Stimulated activated CD4-positive, alpha-beta T cell treated with anti-CD3 and anti-CD28 coated beads, Interleukin-15, amount 100 ng/mL, for 1 hour (primary cell): ENCODE measurements at places on chromosomes 16 and 17.

GRCh38 chr16:86044241-86044671, 145.3 kb downstream of the IRF8 start:
- DNase-seq = no peak

GRCh38 chr17:4658478-4659305, 17.2 kb upstream of the ALOX15 start:
- no peak for DNase-seq

GRCh38 chr16:80620736-80621605, 80.2 kb downstream of the DYNLRB2 start:
- no peak for DNase-seq

- DNase-seq = no peak
Measured at GRCh38 chr17:17345294-17345597, 42.1 kb downstream of the NT5M start.

- no peak for DNase-seq
Measured at GRCh38 chr16:77599793-77600415, 122.4 kb upstream of the NUDT7 start.

GRCh38 chr16:86651823-86652222, 73.5 kb downstream of the FOXL1 start:
- no peak for DNase-seq

GRCh38 chr17:17784657-17785267, 52.0 kb downstream of the SREBF1 start:
- DNase-seq = no peak

GRCh38 chr16:58503863-58504688, 4.1 kb downstream of the NDRG4 start:
- DNase-seq = no peak

DNA sequence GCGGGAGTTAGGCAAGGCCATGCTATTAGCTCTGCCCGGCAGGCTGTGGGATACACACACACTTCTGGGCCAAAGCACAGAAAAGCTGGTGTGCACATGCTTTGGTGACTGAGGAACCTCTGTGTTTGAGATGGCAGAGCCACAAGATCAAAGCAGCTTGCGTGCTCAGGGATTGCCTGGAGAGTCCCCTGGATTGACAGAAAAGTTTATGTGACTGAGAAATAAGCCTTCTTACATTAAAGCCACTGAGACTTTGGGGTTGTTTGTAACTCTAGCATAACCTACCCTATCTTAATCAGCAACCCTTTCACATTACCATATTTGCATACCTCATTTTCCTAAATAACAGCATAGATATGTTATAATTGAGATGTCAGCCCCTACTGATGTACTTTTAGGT, 69.3 kb downstream of the MYO1D start:
- no peak for DNase-seq

DNA sequence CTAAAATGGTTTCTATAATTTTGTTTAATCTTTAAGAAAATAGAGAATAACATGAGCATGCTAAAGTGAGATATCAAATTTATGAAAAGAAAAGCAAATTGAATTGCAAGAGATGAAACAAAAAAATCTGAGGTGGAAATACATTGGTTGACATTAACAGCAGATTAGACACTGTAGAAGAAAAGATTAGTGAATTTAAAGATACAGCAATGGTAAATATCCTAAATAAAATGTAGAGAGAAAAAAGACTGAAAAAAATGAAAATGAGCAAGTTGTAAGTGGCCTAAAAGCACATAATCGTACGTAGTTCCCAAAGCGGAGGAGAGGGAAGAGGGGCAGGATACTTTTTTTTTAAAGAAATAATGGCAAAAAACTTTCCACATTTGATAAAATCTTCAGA, 30.5 kb upstream of the ALDH3A2 start:
- DNase-seq = no peak

DNA sequence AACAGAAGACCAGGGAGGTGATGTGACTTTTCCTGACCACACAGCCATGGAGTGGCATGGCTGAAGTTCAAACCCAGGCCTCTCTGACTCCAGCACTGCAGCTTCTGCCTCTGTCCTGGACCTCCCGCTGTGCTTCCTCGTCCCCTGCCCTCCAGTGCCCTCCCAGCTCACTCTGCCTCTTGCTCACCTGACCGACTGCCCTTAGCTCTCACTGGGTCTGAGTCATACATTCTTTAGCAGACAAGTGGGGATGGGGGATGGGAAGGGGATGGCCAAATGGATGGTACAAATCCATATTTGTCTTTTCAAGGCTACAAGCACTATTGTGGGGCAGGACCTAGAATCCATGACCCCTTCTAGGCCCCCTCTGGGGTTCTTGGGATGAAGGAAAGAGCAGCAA, 33.0 kb downstream of the PITPNM3 start:
- DNase-seq = no peak

DNA sequence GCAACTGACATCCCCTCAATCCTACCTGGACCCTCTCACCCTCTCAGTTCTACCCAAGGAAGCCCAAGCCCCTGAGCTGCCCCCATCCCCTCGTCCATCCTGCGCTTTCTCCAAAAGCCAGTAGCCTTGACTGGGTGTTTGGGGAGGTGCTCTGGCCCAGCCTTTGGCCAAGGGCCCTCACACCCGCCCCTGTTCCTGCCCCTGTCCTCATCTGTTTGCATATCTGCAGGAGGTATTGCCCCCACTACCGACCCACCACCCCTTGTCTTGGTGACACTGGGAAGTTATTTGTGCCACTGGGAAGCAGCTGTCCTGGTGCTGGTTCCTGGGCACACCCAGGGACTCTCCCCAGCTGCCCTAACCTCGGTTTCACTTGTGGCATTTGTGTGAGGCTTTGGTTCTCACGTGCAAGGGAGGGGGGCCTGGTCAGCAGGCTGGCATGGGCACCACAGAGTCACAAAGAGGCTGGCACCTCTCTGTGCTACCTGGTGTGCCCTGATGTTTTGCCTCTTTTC, 75.3 kb downstream of the MRC2 start:
- DNase-seq = no peak

DNA sequence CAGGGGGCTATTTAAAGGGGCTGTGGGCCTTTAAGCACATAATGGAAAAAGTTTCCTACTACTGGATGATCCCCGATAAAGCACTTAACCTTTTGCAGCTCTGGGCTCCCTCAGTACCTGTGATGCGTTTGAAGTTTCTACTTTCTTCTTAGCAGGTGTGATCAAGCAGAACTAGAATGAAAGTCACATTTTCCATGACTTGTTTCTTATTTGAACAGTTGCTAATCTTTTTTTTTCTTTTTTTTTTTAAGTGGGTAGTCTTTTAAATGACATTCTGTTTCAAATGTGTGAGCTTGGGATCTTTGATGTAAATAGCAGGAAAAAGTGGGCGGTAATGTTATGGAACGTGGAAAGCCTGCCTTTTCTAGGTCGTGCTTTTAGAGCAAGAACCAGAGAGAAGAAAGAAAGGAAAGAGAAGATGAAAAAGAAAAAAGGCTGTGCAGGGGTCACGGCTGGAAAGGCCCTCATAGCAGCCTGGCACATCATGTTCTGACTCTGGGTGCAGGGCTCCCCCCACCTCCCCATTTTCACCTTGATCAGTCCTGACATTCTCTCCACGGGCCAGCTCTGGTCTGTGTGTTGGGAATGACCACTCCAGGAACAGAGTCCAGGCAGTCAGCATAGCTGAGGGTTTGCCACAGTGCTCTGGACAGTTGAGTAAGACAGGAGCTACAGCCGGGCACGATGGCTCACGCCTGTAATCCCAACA, 150.6 kb downstream of the CLEC16A start:
- DNase-seq = no peak

- no peak for DNase-seq
Measured at GRCh38 chr16:22888791-22889190, 74.8 kb downstream of the HS3ST2 start.

GRCh38 chr16:57607676-57608461, 20.6 kb upstream of the ADGRG1 start:
- no peak for DNase-seq

GRCh38 chr17:68288804-68289203, 2.1 kb downstream of the SLC16A6 start:
- no peak for DNase-seq

GRCh38 chr16:52718046-52718445, 171.1 kb upstream of the TOX3 start:
- no peak for DNase-seq

DNA sequence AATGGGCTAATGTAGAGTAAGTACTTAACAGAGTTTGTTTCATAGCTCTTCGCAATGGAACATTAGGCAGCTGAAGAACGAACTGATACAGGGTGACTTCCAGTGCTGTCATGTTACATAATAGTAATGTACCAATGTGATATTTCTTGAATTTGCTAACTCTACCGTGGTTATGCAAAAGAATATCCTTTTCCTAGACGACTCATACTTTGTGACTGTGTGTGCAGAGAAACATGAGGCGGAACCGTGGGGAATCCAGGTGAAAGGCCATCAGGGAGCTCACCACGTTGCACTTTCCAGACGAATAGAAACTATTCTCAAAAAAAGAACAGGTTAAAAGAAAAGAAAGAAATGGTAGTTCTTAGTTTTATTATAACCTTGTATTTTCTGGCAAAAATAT, 13.2 kb downstream of the NOB1 start:
- no peak for DNase-seq

DNA sequence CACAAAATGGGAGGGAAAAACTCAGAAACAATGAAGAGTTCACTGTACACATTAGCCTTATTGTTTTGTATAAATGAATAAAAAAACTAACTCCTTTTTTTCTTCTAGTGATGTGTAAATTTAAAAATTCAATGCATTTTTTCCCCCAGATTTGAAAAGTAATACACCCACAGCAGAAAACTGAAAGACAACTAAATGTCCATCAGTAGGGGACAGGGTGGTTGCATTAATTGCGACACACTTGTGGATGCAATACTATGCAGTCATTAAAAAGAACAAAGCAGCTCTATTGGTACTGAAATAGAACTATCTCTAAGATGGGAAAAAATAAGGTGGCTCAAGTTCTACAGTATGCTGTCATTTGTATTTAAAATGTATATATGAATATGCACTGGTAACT, 13.7 kb upstream of the WIPI1 start:
- DNase-seq = no peak
